Osteocyte (in vitro differentiated cells): ENCODE measurements at places on chromosomes 2 and 18. TPM values are rescaled to one million over a fixed set of nuclear protein-coding genes. Genes with fewer than 3 reads are reported as not detected.

GRCh38 chr18:72100465-72101004, 443.6 kb downstream of the CBLN2 start:
- no peak for DNase-seq

- no peak for DNase-seq
Observed at GRCh38 chr2:11571170-11571569, 37.3 kb downstream of the GREB1 start.

GRCh38 chr2:120831891-120832290, 96.2 kb downstream of the GLI2 start:
- no peak for DNase-seq

DNA sequence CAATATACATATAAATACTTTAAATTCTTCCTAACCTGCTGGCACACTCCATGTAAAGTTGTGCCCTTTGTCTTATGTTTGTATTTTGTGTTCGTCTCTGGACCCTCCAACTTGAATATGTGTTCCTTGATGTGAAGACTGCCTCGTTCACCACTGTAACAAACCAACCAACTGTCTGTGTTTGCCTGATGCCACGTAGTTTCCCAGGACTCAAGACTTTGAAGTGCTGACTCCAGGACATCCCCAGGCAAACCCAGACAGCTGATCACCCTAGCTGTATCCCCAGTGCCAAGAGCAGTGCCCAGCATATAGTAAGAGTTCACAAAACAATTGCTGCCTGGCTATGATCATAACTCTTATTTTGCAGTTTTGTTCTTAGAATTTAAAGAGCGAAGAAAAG, 15.5 kb upstream of the CD226 start:
- no peak for DNase-seq

TUBA4A gene
- total RNA-seq: 6.9 and 7.9 TPM in 2 replicates

GRCh38 chr2:188725746-188726360, 248.3 kb upstream of the COL3A1 start:
- no peak for DNase-seq

DNA sequence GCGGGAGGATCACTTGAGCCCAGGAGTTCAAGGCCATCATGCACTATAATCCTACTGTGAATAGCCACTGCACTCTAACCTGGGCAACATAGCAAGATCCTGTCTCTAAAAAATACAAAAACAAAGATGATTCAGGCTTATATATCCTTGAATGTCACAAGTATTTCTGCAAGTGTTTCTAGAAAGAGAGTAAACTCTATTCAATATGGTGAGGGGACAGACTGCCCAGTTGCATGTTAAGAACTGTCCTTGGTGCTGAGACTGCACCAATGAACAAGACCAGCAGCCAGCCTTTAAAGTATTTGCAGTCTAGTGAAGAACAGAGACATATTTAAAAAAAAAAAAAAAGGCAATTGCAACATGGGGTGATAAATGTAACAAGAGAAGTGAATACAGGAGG, 16.4 kb downstream of the MAP3K19 start:
- no peak for DNase-seq

MZT2B gene
- total RNA-seq: 253 and 281 TPM in 2 replicates

PLB1 gene
- 0.60 and 0.64 TPM in 2 replicates for total RNA-seq

DNA sequence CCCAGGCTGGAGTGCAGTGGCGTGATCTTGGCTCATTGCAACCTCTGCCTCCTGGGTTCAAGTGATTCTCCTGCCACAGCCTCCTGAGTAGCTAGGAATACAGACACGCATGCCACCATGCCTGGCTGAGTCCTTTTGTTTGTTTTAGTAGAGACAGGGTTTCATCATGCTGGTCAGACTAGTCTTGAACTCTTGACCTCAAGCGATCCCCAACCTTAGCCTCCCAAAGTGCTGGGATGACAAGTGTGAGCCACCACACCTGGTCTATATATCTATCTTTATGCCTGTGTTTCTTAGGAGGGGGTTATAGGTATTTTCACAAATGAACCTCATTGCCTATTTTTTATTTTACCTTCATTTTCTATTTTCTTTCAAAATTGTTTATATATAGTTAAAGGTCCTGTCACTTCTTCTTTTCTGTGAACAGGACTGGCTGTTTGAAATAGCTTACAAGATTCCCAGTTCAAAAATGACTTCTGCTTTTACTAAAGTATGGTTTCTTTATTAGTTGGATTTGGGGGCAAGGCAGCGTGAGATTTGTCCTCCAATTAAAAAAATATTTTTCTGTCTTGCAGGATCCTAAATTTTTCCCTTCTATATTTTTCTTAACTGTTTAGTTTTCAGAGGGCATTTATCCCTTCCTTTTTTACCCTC, 16.4 kb upstream of the MARCHF7 start:
- no peak for DNase-seq

- no peak for DNase-seq
Observed at GRCh38 chr2:215418064-215418963, 17.6 kb downstream of the FN1 start.
